ENCODE measurements at places on chromosomes 12 and 14.
A peak's percentile ranks its signal among the peaks of the same experiment; 100 is the strongest.

DNA sequence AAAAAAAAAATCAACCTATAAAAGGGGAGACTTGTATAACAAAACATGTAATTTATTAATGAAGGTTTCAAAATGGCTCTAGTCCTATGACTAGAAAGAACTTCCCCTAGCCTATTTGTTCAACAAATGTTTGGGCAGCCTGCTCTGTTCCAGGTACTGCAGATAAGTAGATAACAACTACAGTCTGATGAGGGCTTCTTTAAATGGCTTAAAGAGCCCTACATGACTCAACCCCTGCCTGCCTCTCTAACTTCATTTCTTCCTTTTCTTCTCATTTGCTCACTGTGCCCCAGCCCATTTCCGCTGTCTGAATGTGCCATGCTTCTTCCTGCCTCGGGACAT, 21.5 kb downstream of the ALDH6A1 start:
- DNase-seq: no peak

DNA sequence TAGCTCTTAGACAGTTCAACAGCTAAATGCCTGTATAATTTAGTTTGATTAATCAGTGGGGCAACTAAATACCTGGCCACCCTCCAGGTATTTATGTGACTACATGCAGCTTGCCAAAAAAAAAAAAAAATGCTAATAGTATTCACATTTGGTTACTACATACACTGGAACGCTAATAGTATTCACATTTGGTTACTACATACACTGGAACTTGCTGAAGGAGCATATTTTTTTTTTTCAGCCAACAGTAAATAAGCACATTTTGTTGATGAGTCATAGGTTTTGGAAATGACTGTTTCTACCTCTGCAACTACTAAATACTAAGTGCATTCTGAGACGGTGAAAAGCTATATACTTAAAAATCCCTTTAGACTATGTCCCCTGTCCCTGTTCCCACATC, 1172.3 kb downstream of the LRFN5 start:
- DNase-seq: no peak

GRCh38 chr14:42112108-42112507, 505.4 kb downstream of the LRFN5 start:
- no peak for DNase-seq

GRCh38 chr14:32079264-32079663, 2.2 kb downstream of the ARHGAP5 start:
- no peak for DNase-seq

DNA sequence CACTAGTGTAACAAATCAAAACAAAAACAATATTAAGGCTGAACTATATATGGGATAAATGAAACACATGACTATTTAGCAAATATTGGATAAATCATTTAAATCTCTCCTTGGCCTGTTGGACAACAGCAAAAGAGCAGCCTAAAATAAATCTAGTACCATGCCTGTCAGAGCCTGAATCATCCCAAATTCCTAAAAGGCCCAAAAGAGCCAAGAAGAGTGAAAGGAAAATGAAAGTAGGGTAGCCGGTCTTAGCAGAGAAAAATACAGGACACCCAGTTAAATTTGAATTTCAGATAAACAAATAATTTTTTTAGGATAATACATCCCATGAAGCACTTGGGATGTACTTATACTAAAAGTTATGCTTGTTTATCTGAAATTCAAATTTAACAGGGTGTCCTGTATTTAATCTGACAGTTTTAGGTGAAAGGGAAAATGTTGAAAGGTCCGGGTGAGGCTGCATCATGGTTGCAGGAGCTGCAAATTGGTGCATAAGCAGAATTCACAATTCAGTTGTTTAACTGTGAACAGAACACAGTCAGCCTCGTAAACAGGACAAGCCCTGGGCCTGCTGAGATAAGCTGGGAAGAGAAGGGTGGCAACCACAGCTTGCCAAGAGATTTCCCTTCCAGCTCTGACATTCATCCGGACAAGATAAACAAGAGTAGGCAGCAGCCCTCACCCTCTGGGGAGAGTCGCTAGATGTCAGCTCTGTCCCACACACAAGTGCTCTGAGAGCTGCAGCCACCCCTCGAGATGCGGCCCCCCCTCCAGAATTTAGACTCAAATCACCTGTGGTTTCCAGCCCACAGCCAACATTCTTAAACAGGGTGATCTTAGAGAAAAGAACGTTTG, 30.3 kb downstream of the DMAC2L start:
- DNase-seq: peak; percentile 50

All from SHP77 treated with DMSO at 0.1 percent for 48 hours (cell line).